ENCODE measurements at places on chromosomes 5 and 9.

- peak; percentile 82 for DNase-seq
Measured at GRCh38 chr5:111582993-111583601, 70.8 kb upstream of the STARD4 start.

- DNase-seq, result no peak
Measured at GRCh38 chr5:57386958-57387357, 95.7 kb downstream of the ACTBL2 start.

- DNase-seq, result no peak
Measured at GRCh38 chr9:91643481-91644077, 219.9 kb upstream of the NFIL3 start.

GRCh38 chr5:145484158-145484557, 351.0 kb downstream of the PRELID2 start:
- DNase-seq, result no peak

DNA sequence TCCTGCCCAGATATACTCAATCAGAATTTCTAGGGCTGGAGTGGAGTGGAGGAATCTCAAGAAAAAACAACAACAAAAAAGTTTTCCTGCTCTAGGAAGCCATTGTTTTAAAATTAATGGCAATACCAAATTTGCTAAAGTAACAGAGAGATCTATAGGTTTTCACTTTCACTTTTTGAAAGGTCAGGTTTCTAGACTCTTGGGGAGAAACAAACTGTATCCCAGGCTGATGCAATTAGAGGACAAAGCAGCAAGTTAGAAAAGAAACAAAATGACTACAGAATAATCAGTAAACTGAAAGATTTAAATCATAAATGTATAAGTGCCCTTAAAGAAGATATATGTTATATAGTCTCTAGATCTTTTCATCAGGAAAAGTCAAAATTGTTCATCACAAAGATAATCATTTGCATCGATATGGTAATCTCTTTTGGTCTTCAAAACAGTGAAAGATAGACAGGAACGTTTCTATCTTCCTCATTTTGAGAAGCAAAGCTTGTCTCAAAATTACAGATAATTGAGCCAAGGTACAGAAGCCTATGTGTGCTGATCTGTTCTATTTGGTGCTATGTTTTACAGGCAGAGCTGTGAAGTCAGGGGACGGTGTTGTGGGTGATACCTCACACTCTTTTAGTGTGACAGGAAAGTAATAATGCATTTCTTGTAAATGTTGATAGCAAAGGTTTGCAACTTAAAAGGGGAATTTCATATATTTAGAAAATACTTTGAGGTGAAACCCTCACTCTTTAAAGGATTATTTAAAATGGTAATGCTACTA, 1746.6 kb upstream of the C9orf72 start:
- DNase-seq, result no peak

- DNase-seq, result no peak
Measured at GRCh38 chr5:2217219-2217618, 334.5 kb upstream of the IRX4 start.

GRCh38 chr5:98428806-98429205, 344.7 kb upstream of the RGMB start:
- no peak for DNase-seq

DNA sequence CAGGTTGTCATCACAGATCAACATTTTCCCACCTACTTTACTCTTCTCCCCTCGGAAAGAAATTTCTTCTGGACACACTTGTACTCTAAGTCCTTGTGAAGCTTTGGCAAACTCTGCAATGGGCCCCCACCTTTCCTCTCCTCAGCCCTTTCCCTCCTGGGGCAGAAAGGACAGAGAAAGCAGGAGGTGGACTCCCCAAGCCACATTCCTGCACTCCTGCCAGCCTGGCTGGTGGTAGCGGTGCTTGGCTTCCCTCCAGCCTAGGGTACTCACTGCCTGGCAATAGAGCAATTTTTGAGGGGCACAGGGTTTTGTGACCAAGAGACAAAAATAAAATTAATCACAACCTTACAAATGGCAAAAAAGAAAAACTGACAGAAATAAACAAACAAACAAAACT, 451.4 kb downstream of the ZSWIM6 start:
- no peak for DNase-seq

DNA sequence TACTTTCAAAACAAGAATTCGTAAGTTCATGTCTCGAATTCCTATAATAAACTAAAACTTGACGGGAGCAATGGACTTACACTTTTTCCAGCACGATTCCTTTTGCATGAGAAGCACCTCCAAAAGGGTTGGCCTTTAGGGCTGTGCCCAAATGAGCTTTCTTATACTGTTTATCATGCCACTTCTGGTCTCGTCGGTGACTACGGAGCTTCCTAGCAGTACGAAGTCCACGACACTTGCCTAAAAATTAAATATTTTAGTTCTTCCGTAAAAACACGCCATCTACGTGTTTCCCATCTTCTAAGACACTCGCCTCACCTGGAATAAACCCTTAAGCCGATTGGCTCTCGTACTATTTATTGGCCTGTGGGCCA, 554 bp downstream of the RPS23 start:
- DNase-seq, result no peak

DNA sequence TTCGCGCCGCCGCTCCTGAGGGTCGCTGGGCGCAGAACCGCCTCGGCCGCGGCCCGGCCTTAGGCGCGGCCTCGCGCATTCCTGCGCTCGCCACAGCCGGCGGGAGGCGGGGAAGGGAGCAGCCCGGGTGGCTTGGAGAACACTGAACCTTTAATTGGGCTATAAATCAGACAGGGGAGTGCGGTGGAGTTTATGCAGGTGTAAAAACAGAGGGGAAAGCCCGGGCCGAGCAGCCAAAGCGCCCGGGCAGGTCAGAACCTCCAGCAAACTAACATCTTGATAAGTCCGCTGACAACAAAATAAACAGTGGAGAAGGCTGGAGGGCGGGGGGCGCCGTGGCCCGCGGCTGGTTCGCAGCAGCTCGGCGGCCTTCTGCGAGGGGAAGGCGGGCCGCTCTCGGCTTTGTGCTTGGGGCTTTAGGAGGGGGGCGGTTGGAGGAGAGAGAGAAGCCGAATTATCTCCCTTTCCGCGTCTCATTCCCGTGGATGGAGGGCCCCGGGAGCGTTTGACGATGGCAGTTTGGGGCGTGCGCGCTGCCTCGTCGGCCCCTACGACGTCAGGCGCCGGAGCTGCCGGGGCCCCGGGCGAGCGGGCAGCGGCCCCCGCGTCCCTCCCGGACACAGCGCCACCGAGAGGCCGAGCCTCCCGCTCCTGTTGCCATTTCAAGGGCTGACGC, 11.3 kb downstream of the FOXD1 start:
- DNase-seq, result no peak

DNA sequence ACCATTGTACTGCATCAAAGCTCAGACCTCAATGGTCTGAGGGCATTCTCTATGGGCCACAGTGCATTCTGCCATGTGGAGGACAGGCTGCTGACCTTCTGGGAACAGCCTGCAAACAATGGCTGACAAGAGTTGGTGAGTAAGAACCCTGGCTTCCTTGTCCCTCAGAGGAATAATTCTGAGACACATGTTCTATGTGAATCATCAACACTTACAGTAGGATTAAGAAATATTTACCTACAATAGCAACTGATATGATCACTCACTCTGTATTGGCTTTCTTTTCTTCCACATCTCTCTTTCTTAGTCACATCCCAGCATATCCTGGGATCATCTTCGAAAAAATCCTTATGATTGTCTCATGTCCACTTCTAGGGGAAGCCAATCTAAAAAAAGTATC, 306.5 kb upstream of the ITGA1 start:
- DNase-seq, result no peak
